ENCODE measurements at places on chromosomes 12 and 14. TPM values are rescaled to one million over a fixed set of nuclear protein-coding genes. Genes with fewer than 3 reads are reported as not detected.

Gene GPR68
- total RNA-seq = 1.3 TPM

Gene PIK3C2G
- total RNA-seq = 0.06 TPM

Gene GPX2
- total RNA-seq = not detected

Gene DNAI7
- 1.3 TPM for total RNA-seq

Gene KRT72
- total RNA-seq = not detected

Gene ATP23
- total RNA-seq = 13.4 TPM

Gene ALDH6A1
- 42.8 TPM for total RNA-seq

Gene GALNT16
- total RNA-seq = 8.6 TPM

Gene KCNC2
- total RNA-seq = 0.19 TPM

Gene LRR1
- 11.4 TPM for total RNA-seq

Gene MOK
- total RNA-seq = 18.3 TPM

Gene PRB2
- not detected for total RNA-seq

- H3K4me3 ChIP-seq = no peak overlapping the region
- no peak for DNase-seq
- no peak overlapping the region for H3K27ac ChIP-seq
Observed at GRCh38 chr12:6313326-6313940, 3.0 kb downstream of the PLEKHG6 start.

GRCh38 chr14:98186140-98186539, 1085.9 kb downstream of the BCL11B start:
- no peak for DNase-seq
- no peaks in the 10 kb centered on the region for H3K4me1 ChIP-seq
- no peaks in the 10 kb centered on the region for H3K36me3 ChIP-seq
- H3K27me3 ChIP-seq = no peaks in the 10 kb centered on the region
- no peak overlapping the region for H3K4me3 ChIP-seq
- H3K27ac ChIP-seq = no peak overlapping the region

DNA sequence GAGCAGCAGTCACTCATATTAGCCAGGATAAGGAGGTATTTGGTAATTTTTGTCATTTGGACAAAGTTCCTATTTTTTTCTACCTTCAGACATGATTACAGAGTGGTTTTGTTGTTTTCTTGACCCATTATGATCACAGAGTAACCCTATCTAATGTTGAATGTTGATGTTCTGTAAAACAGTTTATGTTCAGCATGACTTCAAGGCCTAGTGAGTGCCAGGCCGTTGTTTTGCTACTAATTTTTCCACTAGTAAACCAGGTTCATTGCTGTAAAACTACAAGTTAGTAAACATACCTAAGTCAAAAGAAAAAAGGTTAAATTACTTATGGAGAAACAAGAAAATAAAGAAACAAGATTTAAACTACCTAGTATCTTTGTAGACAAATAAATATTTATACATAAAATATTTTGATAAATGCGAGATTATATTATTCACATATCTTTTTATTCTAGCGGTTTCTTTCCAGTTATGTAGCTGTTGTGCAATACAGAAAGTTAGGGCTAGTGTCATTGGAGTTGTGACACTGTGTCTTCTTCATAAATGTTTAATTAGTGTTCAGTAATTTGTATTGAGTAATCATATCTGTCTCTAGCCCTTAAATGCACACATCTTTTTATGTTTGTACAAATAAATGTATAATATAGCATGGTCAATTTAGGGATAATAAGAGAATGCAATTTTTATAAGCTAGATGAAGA, 16.5 kb downstream of the ETNK1 start:
- H3K4me1 ChIP-seq = no peaks in the 10 kb centered on the region
- no peak for DNase-seq
- no peaks in the 10 kb centered on the region for H3K27me3 ChIP-seq
- no peaks in the 10 kb centered on the region for H3K36me3 ChIP-seq

- no peak overlapping the region for H3K4me3 ChIP-seq
- H3K27me3 ChIP-seq = no peaks in the 10 kb centered on the region
- no peaks in the 10 kb centered on the region for H3K4me1 ChIP-seq
- no peak overlapping the region for H3K27ac ChIP-seq
Observed at GRCh38 chr12:92582893-92583292, 119.9 kb upstream of the PLEKHG7 start.

DNA sequence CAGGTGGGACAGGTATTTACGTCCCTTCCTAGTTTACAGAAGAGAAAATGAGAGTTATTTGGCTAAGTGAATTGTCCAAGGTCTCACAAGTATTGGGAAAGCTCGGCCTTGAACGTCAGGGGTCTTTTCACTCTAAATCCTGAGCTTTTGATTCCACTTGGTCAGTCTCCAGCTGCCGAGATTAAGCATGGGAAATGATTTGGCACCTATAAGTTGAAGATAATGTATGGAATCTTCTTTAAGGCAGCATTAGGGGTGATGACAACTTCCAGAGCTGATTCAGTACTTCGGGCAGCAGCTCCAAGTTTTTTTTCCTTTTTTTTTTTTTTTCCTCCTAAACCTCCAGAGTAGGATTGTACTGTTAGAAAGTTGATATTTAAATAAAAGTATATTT, 722 bp downstream of the FAM234B start:
- H3K4me1 ChIP-seq = peaks cover 17% of the 10 kb centered on the region
- H3K36me3 ChIP-seq = no peaks in the 10 kb centered on the region
- no peaks in the 10 kb centered on the region for H3K27me3 ChIP-seq
- peak overlapping the region; percentile 73 for H3K27ac ChIP-seq
- DNase-seq = no peak
- peak overlapping the region; percentile 89 for H3K4me3 ChIP-seq

DNA sequence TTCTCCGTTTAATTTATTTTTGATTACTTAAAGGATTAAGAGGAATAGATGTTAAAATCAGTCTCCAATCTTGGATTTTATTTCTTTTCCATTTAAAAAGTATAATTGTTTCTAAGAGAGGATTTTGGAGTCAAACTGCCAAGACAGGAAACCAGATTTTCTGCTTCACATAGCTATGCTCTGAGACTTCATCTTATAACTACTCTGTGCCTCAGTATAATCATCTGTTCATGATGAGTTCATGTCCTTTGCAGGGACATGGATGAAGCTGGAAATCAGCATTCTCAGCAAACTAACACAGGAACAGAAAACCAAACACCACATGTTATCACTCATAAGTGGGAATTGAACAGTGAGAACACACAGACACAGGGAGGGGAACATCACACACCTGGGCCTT, 9.0 kb upstream of the TAS2R31 start:
- DNase-seq = no peak
- no peaks in the 10 kb centered on the region for H3K4me1 ChIP-seq
- H3K4me3 ChIP-seq = no peak overlapping the region
- H3K27me3 ChIP-seq = no peaks in the 10 kb centered on the region
- no peak overlapping the region for H3K27ac ChIP-seq
- H3K36me3 ChIP-seq = no peaks in the 10 kb centered on the region

- no peak overlapping the region for H3K27ac ChIP-seq
- DNase-seq = no peak
Observed at GRCh38 chr12:76936275-76937193, 57.7 kb upstream of the CSRP2 start.

- no peaks in the 10 kb centered on the region for H3K4me1 ChIP-seq
- no peak overlapping the region for H3K27ac ChIP-seq
- no peak overlapping the region for H3K4me3 ChIP-seq
- DNase-seq = no peak
Observed at GRCh38 chr12:25859976-25860375, 98.5 kb upstream of the RASSF8 start.

DNA sequence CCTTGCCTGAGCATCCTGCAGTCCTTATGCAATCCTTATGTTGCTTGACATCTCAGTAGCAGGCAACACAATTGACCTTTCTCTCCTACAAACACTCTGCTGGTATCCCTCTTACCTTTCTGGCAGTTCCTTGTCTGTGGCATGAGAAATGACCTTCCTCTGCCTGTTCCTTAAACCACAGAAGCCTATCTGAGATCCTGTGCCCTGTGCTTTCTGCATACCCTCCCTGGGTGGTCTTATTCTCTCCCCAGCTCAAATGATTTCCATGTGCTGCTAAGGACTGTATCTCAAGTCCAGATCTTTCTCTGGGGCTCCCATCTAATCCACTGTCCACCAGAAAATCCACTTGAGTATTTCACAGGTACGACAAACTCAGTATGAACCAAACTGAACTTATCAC, 2.0 kb upstream of the ARHGAP9 start:
- no peaks in the 10 kb centered on the region for H3K36me3 ChIP-seq
- no peak for DNase-seq
- H3K27me3 ChIP-seq = peaks cover 5% of the 10 kb centered on the region
- H3K27ac ChIP-seq = no peak overlapping the region
- no peak overlapping the region for H3K4me3 ChIP-seq
- no peaks in the 10 kb centered on the region for H3K4me1 ChIP-seq

DNA sequence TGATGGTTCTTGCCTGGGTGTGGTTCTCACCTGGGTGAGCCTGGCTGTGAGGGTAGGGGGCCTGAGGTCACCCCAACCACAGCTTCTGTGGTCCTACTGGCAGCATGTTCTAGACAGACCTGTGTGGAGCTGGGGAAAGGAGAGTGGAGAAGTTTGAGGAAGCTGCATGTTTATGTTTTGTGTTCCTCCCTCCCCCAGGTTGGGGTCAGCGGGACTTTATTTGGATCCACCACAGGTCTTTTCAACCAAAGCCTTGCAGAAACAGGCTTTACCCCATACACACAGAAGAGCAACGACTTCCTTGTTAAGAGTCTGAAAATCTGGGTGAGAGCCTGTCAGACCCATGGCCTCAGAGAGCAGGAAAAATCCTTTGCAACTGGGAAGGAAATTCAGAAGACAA, 5.6 kb downstream of the CD9 start:
- H3K4me1 ChIP-seq = peaks cover 77% of the 10 kb centered on the region
- peak overlapping the region; percentile 44 for H3K4me3 ChIP-seq
- peak overlapping the region; percentile 100 for H3K27ac ChIP-seq
- H3K27me3 ChIP-seq = no peaks in the 10 kb centered on the region
- H3K36me3 ChIP-seq = peaks cover 8% of the 10 kb centered on the region
- no peak for DNase-seq

GRCh38 chr14:78043349-78043748, 126.8 kb upstream of the NRXN3 start:
- H3K4me3 ChIP-seq = no peak overlapping the region
- H3K4me1 ChIP-seq = no peaks in the 10 kb centered on the region
- H3K36me3 ChIP-seq = no peaks in the 10 kb centered on the region

DNA sequence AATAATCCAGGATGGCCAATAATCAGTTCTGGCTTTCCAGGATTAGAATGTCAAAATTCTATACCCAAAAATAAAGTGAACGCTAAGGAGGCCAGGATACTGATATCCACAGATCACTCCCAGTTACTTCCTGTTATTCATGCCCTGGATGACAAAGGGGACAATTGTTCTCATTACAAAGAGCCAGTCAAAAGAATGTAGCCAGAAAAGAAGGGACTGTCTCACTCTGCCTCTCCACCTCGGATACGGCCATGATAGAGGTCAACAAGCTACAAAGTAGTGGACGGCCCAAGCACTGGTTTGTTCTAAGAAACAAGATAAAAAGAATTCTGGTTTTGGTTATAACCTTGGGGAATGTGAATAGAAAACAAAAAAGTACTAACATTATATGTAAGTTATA, 116.1 kb upstream of the ATF7IP start:
- H3K4me1 ChIP-seq = no peaks in the 10 kb centered on the region
- DNase-seq = no peak
- no peaks in the 10 kb centered on the region for H3K27me3 ChIP-seq
- H3K27ac ChIP-seq = no peak overlapping the region
- no peak overlapping the region for H3K4me3 ChIP-seq
- no peaks in the 10 kb centered on the region for H3K36me3 ChIP-seq

DNA sequence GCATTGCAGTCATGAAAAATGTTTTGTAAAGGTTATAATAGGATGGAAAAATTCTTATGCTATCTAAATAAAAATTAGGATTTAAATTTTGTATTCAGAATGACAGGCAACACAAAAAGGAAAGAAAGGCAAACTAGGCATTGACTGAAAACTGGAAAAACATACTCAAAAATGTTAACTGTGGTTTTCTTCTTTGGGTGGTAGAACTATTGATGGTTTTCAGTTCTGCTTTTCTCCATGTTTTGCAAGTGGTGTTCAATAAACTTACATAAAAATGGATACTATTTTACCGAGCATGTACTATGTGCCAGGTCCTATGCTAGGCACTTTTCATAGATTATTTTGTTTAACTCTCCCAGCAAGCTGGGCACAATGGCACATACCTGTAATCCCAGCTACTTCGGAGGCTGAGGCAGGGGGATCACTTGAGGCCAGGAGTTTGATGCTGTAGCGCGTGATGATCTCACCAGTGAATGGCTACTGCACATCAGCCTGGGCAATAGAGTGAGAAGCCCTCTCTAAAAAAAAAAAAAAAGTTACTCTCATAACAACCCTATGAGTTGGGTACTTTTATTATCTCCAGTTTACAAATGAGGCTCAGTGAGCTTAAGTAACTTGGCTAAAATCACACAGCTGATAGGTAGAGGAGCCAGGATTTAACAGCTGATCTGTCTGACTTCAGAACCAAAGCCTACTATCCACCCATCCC, 26.3 kb upstream of the TCP11L2 start:
- H3K4me3 ChIP-seq = no peak overlapping the region
- no peaks in the 10 kb centered on the region for H3K4me1 ChIP-seq
- H3K27ac ChIP-seq = no peak overlapping the region
- H3K36me3 ChIP-seq = no peaks in the 10 kb centered on the region
- peak; percentile 31 for DNase-seq
- no peaks in the 10 kb centered on the region for H3K27me3 ChIP-seq

- H3K4me3 ChIP-seq = no peak overlapping the region
- no peak for DNase-seq
- no peaks in the 10 kb centered on the region for H3K27me3 ChIP-seq
- no peak overlapping the region for H3K27ac ChIP-seq
- H3K4me1 ChIP-seq = no peaks in the 10 kb centered on the region
Observed at GRCh38 chr12:45509187-45509586, 220.3 kb upstream of the ARID2 start.

GRCh38 chr12:131260954-131261353, 307.2 kb downstream of the ADGRD1 start:
- DNase-seq = no peak
- no peaks in the 10 kb centered on the region for H3K27me3 ChIP-seq
- no peak overlapping the region for H3K4me3 ChIP-seq
- no peak overlapping the region for H3K27ac ChIP-seq
- H3K36me3 ChIP-seq = no peaks in the 10 kb centered on the region

DNA sequence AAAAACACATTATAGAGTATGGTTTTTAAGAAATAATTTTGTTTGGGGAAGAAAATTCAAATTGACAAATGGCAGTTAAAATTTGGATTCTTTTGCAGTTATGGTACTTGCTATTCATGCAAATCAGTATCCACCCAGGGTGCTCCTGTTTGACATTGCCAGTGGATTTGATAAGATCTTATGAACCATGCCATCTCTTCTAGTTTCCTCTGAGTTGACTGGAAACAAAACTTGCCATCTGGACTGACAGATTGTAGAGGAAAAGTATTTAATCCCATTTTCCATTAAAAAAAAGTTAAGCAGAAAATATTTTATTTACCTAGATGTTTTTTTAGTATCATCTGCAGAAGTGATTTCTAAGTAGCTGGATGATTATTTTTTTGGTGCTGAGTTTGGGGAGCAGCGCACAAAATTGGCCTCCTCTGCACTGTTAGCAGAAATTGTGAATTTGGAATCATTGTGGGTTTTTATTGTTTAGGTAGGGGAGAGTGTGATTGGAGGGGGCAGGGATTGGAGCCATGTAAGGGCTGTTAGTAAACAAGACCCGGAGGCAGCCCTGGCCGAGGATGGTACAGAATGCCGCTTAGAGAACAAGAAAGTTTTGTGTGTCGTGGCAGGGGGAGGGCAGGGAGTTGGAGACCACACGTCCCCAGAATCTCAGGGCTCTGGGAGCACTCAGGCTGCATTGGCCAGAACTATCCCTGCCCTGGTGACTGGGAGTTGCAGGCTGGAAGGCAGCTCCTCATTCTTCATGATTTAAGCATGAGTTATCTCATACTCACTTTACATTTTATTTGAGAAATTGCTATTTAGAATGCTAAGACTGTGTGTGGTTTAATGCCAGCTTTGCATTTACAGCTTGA, 56.6 kb downstream of the WDR20 start:
- H3K36me3 ChIP-seq = peaks cover 22% of the 10 kb centered on the region
- no peaks in the 10 kb centered on the region for H3K27me3 ChIP-seq
- H3K27ac ChIP-seq = no peak overlapping the region

Data from esophagus muscularis mucosa (tissue), 4 donors.